ENCODE measurements at places on chromosomes 2 and 18. TPM values are rescaled to one million over a fixed set of nuclear protein-coding genes. Genes with fewer than 3 reads are reported as not detected.

Gene ACVR1C
- total RNA-seq: not detected

Gene EVX2
- not detected for total RNA-seq

Gene BMPR2
- total RNA-seq: 13.4 TPM

Gene SLC5A7
- not detected for total RNA-seq

Gene AFG3L2
- total RNA-seq: 33.7 TPM

Gene RESP18
- not detected for total RNA-seq

Gene LCT
- not detected for total RNA-seq

Gene CCDC138
- 3.9 TPM for total RNA-seq

Gene CENPA
- 23.4 TPM for total RNA-seq

Gene ALPI
- total RNA-seq: not detected

Gene TMEFF2
- 19.3 TPM for total RNA-seq

Gene ZNF512
- 17.1 TPM for total RNA-seq

Gene EIF2B4
- total RNA-seq: 37.5 TPM

Gene STAMBP
- 19.5 TPM for total RNA-seq

Gene TACR1
- total RNA-seq: not detected

Gene SERPINB7
- total RNA-seq: 4.2 TPM

Gene LIMS1
- total RNA-seq: 52.0 TPM

Gene THUMPD2
- total RNA-seq: 4.2 TPM

Gene CCNT2
- 7.2 TPM for total RNA-seq

Gene OSGEPL1
- 10.0 TPM for total RNA-seq

Gene CCDC74A
- 15.5 TPM for total RNA-seq

Gene ALK
- total RNA-seq: not detected

Gene RNU2-63P
- not detected for total RNA-seq

Gene GKN2
- not detected for total RNA-seq

Gene ACADL
- not detected for total RNA-seq

Gene LYG1
- total RNA-seq: 0.45 TPM

Gene DSG4
- total RNA-seq: not detected

Gene NTSR2
- total RNA-seq: not detected

Gene RTP5
- total RNA-seq: not detected

Gene ZNF24
- 15.8 TPM for total RNA-seq

Gene POTEI
- not detected for total RNA-seq

Gene SERPINB3
- total RNA-seq: not detected

Gene ZDBF2
- total RNA-seq: 3.5 TPM

Gene ZC3H6
- total RNA-seq: 1.3 TPM

Gene UGT1A6
- total RNA-seq: not detected

Gene DSC3
- total RNA-seq: 0.17 TPM

Gene M1AP
- total RNA-seq: not detected

Gene SERPINB11
- total RNA-seq: not detected

Gene HOXD1
- total RNA-seq: not detected

Gene RASGRP3
- total RNA-seq: 0.45 TPM

Gene PLCD4
- total RNA-seq: 0.67 TPM

All from bronchus fibroblast of lung (primary cell).